ENCODE measurements at places on chromosomes 11 and 22.

DNA sequence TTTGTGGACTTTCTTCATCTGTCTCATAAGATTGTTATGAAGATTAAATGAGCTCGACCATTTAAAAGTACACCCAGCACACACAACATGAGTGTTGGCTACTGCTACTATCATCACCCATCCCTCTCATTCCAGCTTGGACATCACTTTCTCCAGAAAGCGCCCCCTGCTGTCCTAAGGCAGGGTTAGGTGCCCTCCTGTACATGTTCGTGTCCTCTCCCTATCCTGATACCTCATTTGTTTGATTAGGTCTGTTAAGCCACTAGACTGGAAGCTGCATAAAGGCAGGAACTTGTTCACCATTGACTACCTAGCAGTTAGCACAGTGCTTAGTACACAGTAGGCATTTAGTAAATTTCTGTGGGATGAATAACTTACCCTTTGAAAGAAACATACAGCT lies 85.5 kb downstream of the ENTHD1 start:
- peak; percentile 20 for DNase-seq

GRCh38 chr22:28249402-28249801 lies 330.3 kb upstream of the PITPNB start:
- DNase-seq: no peak

DNA sequence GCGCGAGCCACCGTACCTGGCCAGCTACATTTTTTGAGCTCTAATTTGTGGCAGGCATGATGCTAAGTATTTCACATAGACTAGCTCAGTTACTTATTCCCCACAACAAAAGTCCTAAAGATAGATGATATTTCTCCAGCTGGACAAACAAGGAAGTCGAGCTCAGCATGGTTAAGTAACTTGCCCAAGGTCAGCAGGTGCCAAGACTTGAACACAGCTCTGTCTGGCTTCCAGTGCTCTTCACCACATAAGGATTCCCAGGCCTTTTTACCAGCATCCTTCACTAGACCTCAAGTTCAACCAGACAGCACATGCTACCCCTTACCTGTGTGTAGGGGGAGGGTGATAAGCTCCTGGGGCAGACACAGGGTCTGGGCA lies 177.3 kb upstream of the NCAM1 start:
- no peak for DNase-seq

GRCh38 chr11:70230151-70230839 lies 27.2 kb downstream of the FADD start:
- DNase-seq: no peak

DNA sequence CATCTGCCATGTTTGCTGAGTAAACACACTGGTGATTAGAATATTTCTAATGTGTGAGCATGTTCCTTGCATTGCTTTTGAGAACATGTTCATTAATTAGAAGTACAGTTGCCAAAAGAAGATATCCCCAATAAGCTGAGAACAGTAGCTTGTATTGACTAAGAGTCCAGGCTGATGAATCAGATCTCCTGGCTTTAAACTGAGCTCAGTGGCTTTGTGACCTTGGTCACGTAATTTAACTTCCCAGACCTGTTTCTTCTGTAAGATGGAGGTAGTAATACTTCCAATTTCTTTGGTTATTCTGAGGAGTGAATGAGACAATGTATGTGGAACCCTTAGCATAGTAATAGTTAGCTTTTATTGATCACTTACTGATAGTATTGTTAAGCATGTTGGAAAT lies 61.9 kb downstream of the CYB5R2 start:
- DNase-seq: no peak

DNA sequence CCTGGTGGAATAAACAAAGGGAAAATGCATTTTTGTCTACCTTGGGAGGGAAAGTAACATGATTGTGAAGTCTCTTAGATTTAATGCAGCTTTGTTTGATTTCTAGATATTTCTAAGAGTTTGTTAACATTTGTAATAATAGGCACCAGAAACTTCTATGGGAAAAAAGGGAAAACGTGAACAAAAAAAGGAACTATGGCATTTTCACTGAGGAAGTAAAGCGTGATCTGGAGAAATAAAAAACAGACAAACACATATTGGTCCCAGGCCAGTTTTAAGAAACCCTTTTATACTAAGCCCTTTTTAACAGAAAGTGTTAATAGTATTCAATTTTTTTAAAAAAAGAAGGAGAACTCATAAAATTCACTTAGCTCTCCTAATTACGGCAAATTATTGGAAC lies 6.9 kb upstream of the MS4A7 start:
- no peak for DNase-seq

DNA sequence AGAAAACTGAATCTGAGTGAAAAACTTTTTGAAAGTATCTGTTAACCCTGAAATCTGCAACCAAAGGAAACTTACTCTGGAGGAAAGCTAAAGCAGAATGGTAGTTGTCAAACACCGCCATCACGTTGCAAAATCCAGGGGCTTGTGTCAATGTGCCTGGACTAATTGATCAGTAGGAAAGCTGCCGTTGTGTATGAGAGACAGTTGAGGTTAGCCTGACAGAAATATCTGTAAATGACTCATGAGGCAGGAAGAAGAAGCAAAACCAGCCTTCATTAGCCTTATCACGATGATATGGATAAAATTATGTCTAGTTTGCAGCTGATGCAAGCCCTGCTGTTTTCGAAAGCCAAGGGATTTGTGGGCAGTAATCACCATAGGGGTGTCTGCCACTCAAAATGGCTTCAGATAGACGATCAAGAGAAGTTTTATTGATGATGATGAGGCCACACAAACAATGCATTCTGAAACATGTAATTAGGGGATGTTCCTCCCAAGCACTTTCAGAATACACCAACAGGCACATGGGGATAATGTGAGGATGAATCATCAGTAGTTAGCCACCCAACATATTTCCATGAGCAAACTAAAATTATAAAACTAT lies 8.9 kb downstream of the SCGB1A1 start:
- no peak for DNase-seq

- DNase-seq: no peak
Measured at GRCh38 chr11:108019870-108020540, 11.3 kb downstream of the CUL5 start.

GRCh38 chr22:27022896-27023361 lies 365.5 kb downstream of the MIAT start:
- DNase-seq: no peak

- DNase-seq: peak; percentile 83
Measured at GRCh38 chr11:124758355-124759265, 3.5 kb downstream of the ESAM start.

DNA sequence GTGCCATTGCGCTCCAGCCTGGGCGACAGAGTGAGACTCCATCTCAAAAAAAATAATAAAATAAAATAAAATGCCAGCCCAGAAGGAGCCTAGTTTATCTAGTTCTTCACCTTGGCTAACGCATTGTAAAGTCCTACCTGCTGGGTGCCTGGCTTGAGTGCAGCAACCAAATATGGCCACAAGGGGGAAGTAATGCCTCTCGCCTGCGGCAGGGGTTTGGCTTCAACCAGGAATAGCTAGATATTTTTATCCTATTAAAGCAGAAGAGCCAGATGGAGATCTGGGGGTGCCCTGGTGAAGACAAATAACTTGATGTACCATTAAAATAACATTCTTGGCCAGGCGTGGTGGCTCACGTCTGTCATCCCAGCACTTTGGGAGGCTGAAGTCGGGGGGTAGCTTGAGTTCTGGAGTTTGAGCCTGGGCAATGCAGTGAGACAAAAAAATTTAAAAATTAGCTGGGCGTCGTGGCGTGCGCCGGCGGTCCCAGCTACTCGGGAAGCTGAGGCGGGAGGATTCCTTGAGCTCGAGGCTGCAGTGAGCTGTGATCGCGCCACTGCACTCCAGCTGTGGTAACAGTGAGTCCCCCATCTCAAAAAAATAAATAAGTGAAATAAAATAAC lies 20.6 kb upstream of the PLEKHB1 start:
- peak; percentile 12 for DNase-seq

DNA sequence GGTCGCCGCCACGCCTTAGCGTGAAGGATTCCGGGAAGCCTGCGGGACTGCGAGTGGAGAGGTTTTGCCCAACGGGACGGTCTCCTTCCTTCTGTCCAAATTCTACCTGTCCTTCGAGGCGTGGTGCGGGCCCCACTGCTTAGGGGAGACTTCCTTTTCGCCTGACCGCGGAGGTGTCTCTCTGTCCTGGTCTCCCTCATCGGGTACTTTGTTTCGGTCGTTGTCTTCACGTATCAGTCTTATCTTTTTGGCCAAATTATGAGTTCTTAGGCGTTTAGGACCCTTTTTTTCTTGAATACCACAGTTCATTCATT lies 388 bp downstream of the HINFP start:
- no peak for DNase-seq

DNA sequence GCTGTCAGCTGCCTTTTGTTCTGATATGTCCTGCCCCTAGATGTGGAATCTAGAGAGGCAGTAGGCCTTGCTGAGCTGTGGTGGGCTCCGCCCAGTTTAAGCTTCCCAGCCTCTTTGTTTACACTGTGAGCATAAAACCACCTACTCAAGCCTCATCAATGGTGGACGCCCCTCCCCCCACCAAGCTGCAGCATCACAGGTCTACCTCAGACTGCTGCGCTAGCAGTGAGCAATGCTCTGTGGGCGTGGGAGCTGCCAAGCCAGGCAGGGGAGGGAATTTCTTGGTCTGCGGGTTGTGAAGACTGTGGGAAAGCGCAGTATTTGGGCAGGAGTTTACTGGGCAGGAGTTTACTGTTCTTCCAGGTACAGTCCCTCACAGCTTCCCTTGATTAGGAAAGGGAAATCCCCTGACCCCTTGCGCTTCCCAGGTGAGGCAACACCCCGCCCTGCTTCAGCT lies 98.5 kb downstream of the SMCO4 start:
- DNase-seq: peak; percentile 69

- no peak for DNase-seq
Measured at GRCh38 chr11:88188932-88189253, 13.7 kb upstream of the RAB38 start.

- DNase-seq: no peak
Measured at GRCh38 chr11:453564-453963, 3.5 kb downstream of the PTDSS2 start.

DNA sequence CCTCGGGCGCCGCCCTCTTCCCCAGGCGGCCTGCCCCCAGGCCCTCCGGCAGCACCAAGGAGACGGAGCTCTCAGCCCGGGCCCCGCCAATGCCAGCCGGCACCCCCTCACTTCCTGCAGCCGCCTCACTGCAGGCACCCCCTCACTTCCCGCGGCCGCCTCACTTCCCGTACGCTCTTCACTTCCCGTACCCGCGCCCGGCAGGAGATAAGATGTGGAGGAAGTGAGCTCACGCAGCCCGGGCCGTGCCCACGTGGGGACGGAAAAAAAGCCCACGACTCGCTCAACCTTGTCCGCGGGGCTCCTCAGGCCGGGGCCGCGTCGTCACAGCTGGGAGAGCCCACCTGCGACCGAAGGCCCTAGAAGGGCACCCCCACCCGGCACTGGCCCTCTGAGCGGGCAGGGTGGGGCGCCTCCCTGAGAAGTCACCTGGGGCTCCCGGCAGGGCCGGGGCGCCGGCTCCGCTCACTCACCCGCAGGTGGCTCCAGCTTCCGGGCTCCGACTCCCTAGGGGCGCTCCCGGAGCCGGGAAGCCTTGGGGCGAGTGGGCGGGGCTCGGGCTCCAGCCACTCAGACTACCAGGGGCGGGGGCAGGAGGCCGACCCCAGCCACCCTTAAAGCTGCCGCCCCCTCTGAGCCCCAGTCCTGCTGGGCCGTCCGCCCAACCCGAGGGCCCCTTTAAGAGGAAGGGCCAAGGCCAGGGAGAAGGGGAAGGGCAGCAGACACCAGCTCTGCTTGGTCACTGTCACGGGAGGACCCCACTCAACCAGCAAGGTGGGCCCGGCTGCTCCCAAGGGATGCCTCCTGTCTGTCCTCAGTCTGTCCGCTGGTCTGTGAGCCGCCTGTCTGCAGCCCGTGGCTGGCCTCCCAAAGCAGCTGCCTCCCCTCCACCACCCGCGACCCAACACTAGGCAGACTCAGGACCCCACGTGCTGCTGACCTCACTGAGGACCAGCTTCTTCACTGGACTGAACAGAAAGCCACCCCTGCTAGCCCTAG lies 31.4 kb downstream of the PISD start:
- DNase-seq: no peak

DNA sequence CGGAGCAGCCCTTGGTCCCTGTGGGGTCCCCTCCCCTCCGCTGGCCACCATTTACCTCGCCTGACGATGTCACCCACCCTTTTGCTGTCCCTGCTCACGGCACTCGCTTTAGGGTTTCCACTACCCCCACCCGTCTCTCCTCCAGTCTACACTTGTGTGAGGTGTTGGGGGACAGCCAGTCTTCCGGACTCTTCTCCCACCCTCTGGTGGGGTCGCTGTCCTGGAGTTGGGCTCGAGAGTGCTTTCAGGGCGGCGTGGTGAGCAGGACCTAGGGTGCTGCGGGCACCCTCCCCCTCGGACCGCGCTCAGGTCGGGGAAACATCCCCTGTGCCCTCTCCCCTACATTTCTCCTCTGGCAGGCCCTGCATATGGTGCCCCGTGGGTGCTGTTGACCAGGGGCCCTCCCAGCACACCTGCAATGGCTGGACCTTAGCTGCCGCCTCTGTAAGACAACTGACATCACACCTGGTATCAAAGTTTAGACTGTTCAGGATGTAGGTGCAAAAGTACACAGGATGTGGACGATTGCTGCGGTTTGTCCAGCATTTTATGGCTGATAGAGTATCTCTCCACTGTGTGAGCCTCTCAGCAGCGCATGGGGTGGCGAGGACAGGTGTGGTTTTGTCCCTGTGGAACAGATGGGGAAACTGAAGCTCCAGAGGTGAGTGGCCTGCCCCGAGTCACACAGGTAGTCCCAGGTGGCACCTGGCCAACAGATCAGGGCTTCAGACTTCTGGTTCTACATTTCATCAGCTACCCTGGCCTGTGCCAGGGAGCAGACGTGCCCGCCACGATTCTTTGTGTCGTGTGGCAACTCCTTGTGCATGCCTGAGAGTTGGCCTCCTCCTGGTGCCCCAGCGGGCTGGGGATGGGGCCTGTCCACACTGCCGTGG lies 1.2 kb downstream of the GRK2 start:
- DNase-seq: no peak

- no peak for DNase-seq
Measured at GRCh38 chr11:12056119-12056518, 47.7 kb upstream of the DKK3 start.

GRCh38 chr22:44068422-44069191 lies 44.5 kb downstream of the PARVB start:
- DNase-seq: no peak

DNA sequence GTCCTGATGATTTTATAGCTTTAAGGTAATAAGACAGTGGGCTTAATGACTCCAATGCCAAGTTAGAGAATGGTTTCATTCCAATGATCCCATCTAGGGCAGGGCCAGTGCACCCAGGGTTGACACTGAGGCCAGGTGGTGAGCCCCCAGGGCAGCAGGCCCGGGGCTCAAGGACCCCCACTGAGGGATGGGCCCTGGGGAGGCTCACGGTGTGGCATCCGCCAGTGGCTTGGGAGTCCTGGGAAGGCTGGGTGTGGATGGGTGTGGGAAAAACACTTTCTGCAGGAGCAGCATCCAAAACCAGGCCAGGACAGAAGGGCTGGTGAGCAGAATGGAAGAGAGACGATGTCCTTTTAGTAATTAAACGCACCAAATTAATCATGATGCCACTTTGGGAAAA lies 626.3 kb downstream of the TBC1D22A start:
- DNase-seq: no peak
